ENCODE measurements at places on chromosomes 16 and 17.

GRCh38 chr17:285751-286422 lies 66.7 kb downstream of the RPH3AL start:
- no peak for DNase-seq

GRCh38 chr17:57340160-57340981 lies 84.0 kb downstream of the MSI2 start:
- peak; percentile 66 for DNase-seq

DNA sequence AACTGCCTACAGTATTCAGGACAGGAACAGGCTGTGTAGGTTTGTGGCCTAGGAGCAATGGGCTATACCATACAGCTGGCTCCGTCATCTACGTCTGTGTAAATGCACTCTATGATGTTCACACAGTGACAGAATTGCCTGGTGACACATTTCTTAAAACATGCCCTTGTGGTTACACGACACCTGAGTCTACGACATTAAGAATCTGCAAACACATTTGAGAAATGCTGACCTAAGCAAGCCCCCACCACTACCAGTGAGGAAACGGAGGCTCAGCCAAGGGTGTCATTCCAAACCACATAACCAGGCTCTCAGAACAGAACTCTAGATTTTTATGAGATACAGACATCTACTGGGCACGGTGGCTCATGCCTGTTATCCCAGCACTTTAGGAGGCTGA lies 23.5 kb downstream of the USP36 start:
- no peak for DNase-seq

DNA sequence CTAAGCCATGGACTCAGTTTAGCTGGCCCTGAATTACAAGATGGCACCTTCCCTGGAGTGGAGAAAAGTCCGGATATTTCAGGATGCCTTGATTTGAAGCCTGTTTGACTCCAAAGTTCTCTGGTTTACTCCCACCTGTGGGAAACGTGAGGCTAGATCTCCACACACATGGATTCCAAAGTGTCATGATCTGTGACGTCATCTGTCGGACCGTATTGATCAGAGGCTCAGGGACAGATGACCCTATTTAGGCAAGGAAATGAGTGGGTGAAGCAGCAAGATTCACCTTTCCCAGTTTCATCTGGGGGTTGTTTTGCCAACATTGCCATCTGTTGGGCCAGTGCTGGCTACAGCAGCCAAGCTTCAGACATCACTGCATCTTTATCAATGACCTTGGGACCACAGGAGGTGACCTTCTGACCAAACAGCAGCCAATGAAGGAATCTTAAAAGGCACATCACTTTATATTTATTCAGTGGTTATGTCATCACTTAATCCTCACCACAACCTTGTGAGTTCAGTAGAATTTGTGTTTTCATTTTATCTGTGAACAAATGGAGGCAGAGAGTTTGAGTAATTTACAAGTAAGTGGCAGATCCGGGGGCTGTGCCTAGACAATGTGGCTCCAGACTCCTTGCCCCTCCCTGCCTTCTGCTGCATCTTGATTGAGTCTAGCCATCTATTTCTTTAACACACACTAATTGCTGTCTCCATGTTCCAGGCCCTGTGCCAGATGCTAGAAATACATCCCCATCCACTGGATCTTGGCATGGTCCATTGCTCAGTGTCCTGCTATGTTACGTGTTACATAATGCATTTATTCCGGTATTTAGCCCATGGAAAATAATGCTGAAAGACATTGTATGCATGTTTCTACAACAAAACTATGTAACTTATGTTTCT lies 1.5 kb upstream of the CDH13 start:
- DNase-seq = no peak

- DNase-seq = no peak
Measured at GRCh38 chr17:77616254-77616731, 342.2 kb upstream of the TNRC6C start.

- DNase-seq = peak; percentile 77
Measured at GRCh38 chr17:29116804-29117753, 63.1 kb downstream of the MYO18A start.

DNA sequence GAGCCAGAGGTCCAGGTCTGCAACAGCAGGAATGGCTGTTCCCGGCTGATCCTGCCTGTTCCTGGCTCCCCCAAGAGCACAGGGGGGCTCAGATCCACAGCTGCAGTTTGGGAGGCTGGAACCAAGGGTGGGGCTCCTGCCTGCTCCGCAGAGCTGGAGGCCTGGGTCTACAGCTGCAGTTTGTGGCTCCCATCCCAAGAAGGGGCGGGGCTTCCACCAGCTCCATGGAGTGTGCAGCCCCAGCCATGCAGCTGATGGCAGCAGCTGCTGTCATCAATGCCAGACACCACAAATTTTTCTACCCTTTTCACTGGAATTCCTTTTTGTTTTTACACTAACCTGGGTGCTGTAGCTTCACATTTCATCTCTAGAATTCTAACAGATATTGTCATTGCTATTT lies 135.4 kb upstream of the KIF2B start:
- DNase-seq = no peak

- DNase-seq = no peak
Measured at GRCh38 chr17:55448681-55449080, 27.0 kb upstream of the MMD start.
